Esophagus mucosa (tissue), 1 donor: ENCODE measurements at places on chromosomes 5 and 9. TPM values are rescaled to one million over a fixed set of nuclear protein-coding genes. Genes with fewer than 3 reads are reported as not detected.
A peak's percentile ranks its signal among the peaks of the same experiment; 100 is the strongest.

DNA sequence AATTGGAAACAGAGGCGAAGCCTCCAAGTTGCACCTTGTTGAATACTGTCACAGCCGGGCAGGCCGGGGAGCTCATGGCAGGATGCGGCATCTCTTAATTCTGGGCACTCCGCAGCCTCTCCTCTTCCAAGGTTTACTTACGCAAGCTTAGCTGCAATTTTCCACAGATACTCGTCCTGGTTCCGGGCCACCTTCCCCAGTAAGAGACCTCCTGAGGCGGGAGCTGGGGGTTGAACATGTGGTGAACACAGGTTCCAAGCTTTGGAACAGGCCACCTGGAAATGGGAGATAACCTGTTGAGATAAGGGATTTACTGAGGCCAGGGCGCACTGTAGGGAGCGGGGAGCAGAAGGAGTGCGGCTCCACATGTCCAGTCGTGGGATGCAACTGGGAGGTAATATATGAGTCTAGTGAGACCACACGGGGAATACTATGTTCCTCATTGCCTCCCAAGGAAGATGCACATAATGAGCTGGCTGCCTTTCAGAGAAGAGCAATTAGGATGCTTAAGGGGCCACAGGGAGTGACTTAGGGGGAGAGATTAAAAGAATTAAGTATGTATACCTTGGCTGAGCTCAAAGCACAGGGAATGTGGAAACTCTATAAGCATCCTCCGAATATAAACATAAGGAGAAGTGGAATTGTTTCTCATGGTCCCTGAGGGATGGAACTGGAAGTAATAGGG lies 335.2 kb downstream of the CWC27 start:
- peak; percentile 34 for ATAC-seq

TUSC1 gene
- total RNA-seq, result 7.9 TPM

DNA sequence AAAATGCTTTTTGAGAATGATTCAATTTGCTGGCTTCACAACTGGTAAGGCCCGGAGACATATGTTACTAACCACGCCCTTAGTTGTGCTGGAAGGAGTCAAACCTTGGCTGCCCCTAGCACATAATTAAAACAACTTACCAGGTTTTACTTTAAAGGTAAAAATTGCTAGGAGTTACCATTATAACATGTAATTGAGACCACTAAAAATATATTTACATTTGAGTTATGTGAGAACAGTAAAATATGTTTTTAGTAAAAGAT lies 435.6 kb upstream of the CDH9 start:
- no peak for ATAC-seq

DNA sequence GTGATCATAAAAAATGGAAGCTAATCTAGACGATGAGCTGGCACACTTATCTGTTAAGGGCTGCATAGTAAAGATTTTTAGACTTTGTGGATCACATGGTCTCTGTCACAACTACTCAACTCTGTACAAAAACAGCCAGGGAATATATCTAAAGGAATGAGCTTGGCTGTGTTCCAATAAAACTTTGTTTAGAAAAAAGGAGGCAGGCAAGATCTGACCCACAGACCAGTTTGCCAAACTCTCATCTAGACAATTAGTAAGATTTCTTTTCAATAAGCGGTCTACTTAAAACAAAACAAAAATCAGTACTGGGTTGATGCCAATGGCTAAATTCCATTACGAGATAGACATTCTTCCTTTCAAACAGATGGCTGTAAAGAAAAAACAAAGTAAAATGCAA lies 53.0 kb upstream of the RETREG1 start:
- no peak for ATAC-seq

PCDHB16 gene
- 0.48 TPM for total RNA-seq

PDE6A gene
- total RNA-seq, result 0.48 TPM

SUSD3 gene
- total RNA-seq, result 0.96 TPM

- ATAC-seq, result peak; percentile 2
These were observed 375 bp downstream of the NOP16 start for GRCh38 chr5:176388003-176388443.

DNA sequence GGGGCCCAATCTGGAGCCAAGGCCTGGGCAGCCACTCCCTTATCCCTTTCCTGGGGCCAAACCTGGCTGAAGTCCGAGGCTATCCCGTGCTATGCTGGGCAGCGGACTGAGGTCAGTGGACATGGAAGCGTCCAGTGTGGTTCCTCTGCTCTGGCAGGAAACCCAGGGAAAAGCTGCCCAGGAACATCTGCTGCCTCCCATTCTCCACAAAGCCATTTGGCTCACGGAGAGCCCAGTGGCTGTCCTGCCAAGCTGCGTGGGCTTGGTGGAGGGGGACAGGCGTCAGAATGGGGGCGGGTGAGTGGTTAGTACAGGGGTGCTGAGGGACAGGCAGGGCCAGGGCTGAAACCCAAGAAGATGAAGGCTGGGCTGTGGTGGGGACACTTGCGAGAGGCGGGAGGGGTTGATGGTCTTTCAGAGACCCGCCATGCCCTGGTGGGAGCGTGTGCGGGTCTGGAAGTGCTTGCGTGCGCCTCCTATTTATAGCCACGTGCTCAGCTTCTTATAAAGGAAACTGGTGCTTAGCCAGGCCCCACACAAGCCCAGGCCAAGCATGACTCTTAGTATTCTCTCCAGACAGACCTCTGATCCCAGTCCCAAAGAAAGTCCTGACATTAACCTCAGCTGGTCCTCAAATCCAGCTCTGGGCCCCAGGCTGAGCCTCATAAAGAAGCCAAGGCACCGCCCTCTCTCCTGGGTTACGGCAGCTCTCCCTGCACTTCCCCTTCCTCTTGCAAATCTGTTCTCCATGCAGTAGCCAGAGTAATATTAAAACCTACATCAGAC lies 9.4 kb upstream of the SLC6A7 start:
- no peak for ATAC-seq

DNA sequence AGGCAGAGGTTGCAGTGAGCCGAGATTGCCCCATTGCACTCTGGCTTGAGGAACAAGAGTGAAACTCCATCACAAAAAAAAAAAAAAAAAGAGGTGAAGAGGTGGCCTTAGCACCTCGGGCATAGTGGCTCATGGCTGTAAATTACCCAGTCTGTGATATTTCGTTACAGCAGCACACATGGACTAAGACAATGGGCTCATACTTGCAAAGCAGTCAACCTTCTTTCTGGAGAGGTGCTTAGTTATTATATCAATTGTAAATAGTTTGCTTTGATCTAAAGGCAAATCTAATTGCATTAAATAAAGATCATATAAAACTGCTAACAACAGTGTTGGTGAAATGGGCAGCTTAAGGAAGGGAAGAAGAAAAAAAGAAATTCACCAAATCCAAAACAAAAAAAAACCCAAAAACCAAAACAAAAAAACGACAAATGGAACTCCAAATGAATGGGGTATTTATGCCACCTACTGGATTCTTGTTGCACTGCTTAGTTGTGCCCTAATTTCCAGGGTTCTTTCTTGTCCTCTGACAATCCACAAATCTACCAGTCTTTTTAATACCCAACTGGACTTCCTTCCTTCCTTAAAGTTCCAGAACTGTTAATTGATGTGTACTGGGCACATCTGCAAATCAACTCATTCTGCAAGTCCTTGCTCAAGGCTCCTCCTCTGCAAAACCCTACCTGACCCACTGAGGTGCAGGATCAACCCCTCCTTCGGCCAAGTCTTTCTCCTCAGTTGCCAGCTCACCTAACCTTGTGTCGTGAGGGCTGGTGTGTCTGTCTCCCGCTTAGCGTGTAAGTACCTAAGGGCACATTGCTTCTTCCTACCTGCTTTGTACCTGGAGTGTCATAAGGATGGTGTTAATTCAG lies 35.0 kb upstream of the DMRT1 start:
- no peak for ATAC-seq

DNA sequence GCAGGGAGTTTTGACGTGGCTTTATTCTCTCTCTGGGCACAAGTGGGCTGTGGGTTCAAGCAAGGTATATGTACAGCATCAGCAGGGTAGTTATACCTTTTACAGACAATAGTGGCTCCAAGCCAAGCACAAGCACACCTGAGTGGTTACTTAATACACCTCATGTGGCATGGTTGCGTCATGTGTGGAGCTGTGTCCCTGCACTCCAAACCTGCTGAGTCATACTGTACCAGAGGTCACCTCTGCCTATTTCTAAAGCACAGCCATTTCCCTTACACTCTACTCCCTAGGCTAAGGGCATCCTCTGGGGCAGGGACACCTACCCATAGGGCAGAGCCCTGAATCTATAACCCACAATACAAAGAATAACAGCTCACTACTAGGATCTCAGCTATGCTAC lies 147.3 kb downstream of the OSTF1 start:
- ATAC-seq, result peak; percentile 86

- no peak for ATAC-seq
These were observed 27.2 kb upstream of the CCNJL start for GRCh38 chr5:160339406-160340130.

DNA sequence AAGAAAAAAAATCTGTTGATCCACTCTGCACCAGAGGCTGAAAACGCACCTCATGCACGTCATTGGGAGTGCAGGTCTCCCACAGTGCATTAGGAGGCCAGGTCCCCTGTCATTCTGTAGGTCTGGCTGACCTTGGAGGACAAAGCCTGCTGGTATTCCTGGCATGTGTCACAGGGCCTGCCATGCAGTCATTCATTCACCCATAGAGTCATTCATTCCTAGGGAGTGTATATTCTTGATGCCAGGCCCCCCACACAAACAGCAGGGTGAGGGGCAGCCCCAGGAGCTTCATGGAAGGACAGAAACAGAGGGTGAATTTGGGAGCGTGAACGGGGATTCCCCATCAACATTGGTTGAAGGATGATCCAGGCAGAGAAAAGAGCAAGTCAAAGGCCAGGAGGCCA lies 2.2 kb downstream of the GBGT1 start:
- ATAC-seq, result no peak

GRCh38 chr5:1502046-1502736 lies 21.6 kb downstream of the LPCAT1 start:
- peak; percentile 55 for ATAC-seq

DNA sequence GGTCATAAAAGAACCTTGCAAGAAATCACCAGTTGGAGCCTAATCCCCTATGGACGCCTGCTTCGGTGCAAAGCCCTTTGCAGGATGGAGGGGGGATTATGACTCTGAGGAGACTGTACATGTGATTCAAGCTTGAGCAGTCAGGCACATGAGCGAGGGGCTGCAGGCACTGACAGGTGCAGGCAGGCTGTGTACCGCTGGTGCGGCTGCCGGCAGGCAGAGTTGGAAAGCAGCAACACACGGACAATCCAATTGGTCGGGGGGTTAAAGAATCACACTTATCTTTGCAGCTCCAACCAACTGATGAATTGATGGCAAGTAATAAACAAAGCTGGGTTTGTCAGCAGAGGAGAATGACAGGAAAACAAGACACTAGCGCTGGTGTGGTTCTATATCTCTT lies 5.7 kb downstream of the WHRN start:
- peak; percentile 17 for ATAC-seq

GABBR2 gene
- total RNA-seq, result not detected

PCDHGA5 gene
- 0.72 TPM for total RNA-seq

DNA sequence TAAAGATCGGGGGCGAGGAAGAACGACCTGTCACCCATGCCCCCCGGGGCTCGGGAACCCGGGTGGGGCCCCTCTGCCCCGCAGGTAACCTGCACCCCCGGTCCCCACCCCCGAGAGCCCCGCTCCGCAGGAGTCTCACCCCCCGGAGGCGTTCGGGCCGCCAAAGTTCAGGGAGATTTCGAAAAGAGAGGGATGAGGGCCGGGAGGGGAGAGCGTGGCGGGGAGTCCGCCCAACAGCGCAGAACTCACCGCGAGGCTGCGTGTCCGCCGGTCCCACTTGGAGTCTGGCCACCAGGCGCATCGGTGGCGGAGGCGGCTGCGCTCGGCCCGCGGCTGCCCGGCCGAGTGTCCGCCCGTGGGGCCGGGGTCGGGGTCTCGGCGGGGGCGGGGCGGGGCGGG lies at the start of gene PHF19:
Gene PHF19 (minus strand): TSS at position 347 of the 399 bp plus-strand sequence. CDS start 2,447 bp downstream, outside the sequence.
- peak; percentile 24 for ATAC-seq

DNA sequence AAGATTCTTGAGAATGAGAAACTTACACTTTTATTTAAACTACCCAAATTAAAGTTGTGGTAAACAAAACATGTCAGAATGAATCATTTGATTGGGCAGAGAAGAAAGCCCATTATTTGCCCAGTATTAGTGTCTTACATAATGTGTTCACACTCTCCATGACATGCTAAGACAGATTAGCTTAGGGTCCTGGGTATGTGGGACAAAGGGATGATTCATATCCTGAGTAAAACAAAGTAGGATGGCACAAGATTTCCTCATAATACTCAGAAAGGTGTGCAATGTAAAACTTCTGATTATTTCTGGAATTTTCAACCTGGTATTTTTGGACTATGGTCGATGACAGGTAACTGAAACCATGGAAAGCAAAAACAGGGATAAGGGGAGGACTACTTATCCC lies 183.9 kb upstream of the POU5F2 start:
- peak; percentile 75 for ATAC-seq

- no peak for ATAC-seq
These were observed 466.1 kb downstream of the PTPRD start for GRCh38 chr9:10146517-10147331.

DNA sequence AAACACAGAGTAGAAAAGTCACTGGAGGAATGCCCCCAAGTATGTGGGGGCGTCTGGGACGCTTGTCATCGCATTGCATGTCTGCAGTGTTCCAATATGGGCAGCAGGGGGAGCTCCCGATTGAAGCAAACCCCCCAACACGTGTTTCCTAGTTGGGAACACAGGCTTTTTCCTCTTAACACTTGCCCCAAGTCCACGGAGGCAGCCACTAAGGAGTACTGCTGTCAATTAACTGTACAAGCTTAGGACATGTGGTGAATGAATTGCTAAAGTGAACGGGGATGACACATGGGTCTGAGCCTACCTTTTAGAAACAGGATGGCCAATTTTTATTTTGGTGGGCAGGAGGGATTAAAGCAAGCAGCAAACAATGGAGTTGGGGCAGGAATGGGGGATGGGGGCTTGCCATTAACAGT lies 2.2 kb downstream of the GABRB2 start:
- no peak for ATAC-seq

- ATAC-seq, result no peak
These were observed 40.6 kb downstream of the ANKH start for GRCh38 chr5:14831006-14831338.

GRCh38 chr5:52893105-52893504 lies 96.0 kb upstream of the ITGA2 start:
- ATAC-seq, result no peak

- ATAC-seq, result peak; percentile 57
These were observed 555.2 kb downstream of the ACTL7B start for GRCh38 chr9:108300306-108301287.

DNA sequence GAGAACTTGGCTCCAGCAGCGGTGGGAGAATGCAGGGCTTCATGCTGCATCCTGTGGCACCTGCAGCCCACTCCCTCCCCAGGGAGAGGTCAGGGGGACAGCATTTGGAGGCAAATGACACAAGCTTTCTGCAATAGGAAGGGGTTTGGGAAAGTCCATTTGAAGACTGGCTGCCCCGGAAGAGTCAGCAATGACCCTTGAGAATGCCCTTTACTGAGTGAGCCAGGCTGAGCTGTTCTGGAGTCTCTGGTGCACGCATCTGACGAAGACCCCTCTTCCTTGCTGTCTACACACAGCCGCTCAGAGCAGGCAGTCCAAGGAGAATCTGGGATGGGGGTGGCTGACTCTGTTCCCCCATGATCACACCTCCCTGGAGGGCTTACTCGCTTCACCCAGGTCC lies 5.5 kb upstream of the NXNL2 start:
- no peak for ATAC-seq

TRPM6 gene
- total RNA-seq, result 1.2 TPM
